ENCODE measurements at places on chromosomes 11 and 22.

- no peak for DNase-seq
These were observed 53.8 kb upstream of the THY1 start for GRCh38 chr11:119476666-119477331.

DNA sequence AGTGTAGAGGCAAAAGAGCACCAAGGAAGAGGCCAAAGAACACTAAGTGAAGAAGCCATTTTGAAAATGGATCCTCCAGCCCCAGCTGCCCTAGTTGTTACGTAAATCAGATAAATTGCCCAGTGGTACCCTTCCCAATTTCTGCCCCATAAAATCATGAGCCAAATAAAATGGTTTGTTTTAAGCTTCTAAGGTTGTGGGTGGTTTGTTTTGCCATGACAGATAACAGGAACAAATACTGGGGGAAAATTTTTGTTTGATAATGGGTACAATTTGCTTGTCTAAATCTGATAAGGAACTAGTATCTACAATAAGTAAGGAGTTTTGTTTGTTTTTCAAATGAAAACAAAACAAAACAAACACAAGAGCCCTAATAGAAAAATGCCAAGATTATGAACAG, 30.6 kb upstream of the HSD17B12 start:
- DNase-seq, result no peak

DNA sequence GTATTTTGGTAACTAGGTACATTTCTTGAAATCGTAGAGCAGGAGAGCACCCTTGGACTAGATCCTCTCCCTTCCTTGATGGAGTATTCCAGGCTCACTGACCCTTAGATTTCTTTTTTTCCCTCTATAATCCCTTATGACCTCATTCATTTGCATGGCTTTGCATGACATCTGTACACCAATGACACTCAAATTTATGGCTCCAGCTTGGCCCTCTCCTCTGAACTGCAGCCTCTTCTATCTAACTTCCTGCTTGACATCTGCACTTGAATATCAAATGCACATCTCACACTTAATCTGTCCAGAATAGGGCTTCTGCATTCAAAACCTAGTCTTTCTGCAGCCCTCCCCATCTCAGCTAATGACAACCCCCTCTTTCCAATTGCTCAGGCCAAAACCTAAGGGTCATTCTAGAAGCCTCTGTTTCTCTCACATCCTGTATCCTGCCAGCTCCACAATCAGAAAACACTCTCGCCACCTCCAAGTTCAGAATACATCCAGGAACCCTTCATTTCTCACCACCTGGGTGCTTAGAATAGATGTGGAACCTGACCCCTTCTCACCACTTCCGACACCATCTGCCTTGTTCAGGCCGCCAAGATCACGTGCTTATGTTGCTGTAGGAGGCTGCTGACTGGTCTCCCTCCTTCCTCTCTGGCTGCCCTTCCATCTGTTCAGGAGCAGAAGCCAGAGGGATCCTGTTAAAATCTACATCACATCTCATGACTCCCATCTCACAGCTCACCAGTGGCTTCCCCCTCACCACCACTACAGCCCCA, 138.9 kb upstream of the MTNR1B start:
- no peak for DNase-seq

- peak; percentile 27 for DNase-seq
These were observed 51.0 kb upstream of the SC5D start for GRCh38 chr11:121241343-121242211.

DNA sequence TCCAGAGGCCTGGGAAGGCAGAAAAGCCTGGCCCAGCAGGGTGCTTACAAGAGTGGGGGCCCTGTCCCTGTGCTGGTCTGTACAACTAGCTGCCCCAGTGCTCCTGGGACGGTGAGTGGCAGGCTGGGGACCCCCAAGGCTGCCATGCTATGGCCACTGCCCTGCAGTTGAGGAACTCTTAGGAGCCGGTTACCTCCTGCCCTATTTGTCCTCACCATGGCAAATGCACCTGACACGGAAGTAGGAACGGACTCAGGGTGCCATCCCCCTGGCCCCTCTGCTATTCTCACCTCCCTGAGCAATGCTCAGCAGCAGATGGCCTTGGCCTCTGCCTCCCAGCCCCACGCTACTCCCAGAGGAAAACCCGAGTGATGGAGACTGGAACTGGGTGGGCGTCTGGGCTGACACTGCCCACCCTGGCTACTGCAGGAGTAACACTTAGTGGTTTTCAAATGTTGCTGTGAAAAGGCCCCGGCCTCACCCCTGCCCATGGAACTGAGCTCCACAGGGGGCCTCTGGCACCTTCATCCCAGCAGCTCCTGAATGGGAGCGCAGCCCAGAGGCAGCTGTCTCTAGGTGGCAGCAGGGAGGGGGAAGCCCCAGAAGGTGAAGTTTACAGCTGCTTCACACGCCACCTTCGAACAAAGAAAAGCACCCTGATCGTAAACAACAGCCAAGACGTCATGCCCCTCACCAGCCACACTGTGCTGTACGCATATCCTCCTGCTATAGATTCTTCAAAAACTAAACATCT, 105.3 kb downstream of the CTTN start:
- DNase-seq, result no peak

GRCh38 chr11:117817368-117818040, 7.0 kb downstream of the FXYD2 start:
- DNase-seq, result peak; percentile 85

Data from right kidney (tissue), 9 donors.